Activated CD8-positive, alpha-beta memory T cell treated with anti-CD3 and anti-CD28 coated beads, Interleukin-2, amount 50 U/mL, for 4 hours (primary cell): ENCODE measurements at places on chromosomes 6 and 20.

GRCh38 chr6:137931849-137932465 lies 64.9 kb downstream of the TNFAIP3 start:
- no peak for DNase-seq

GRCh38 chr20:584971-585301 lies 25.2 kb downstream of the TCF15 start:
- DNase-seq, result no peak

GRCh38 chr6:69138148-69138547 lies 503.1 kb downstream of the ADGRB3 start:
- DNase-seq, result no peak

- DNase-seq, result no peak
Observed at GRCh38 chr20:56422076-56422823, 10.2 kb downstream of the CASS4 start.

DNA sequence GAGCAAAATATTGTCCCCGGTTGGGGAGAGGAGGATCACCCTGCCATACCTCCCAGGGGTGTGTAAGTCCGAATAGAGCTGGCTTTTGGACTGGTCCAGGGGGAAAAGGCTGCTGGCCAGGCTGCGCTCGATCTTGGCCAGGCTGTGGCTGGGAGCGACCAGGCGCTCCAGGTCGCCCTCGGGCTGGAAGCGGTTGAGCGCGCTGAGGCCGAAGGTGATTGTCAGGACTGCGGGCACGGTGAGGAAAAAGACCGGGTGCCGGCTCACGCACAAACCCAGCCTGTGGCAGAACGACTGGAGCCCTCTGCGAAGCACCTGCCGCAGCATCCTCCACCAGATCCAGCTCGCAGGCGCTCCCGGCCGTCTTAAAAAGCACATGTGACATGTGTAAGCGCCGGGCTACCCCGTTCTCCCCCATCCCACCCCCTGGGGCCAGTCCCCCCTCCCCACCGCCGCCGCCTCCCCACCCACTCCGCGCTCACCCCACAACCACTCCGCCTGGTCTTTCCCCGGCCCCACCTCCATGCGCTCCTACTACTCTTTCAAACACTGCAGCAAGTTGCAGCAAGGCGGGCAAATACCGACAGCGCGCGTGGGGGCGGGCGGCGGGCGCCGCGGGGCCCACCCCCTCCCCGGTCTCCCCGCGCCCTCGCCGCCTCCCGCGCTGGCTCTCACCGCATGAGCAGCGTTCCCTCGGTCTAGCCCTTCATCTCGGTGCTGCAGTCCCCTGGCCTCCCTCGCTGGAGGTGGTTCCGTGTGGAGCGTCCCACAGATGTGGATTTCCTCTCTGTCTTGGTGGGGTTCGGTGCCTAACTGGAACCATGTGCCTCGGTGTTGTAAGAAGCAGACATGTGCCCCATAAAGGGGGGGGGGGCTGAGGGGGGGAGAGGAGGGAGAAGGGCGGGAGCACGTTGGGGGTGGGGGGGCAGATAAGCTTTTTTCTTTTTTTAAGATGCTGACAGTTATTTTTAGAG lies 42.4 kb downstream of the PTCHD4 start:
- DNase-seq, result no peak

- no peak for DNase-seq
Observed at GRCh38 chr6:151870375-151870774, 62.9 kb downstream of the ESR1 start.

DNA sequence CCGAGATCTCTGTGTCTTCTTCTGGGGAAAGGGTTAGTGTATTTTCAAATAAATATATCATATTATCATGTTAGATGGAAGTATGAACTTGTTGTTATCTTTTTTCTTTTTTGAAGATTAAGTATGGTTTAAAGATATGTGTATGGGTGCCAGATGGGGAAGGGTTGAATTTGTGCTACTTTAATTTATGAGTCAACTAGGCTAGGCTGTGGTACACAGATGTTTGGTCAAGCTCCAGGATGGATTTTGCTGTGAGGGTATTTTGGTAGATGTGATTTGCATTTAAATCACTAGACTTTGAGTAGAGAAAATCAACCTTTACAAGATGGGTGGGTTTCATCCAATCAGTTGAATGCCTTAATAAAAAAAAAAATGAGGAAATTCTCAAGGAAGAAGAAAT lies 886.6 kb upstream of the ADGRB3 start:
- DNase-seq, result no peak

- DNase-seq, result no peak
Observed at GRCh38 chr20:4766631-4767030, 44.9 kb downstream of the PRND start.

DNA sequence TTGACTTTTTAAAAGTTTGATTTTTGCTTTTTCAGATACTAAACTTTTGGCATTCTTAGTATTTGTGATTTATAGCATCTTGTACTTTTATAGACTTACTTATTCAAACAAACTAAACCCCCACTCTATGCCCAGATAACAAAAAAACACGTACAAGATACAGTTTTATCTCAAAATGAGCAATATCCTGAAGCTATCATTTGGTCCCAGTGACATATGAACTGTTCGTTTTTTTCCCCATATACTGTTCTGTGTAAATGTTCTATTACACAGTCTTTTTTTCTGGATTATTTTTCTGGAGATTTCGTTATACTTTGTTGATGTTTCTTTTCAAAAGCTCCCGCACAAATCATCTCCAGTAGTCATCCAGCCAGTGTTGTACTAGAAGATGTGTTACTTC lies 27.3 kb upstream of the SERINC3 start:
- DNase-seq, result no peak

DNA sequence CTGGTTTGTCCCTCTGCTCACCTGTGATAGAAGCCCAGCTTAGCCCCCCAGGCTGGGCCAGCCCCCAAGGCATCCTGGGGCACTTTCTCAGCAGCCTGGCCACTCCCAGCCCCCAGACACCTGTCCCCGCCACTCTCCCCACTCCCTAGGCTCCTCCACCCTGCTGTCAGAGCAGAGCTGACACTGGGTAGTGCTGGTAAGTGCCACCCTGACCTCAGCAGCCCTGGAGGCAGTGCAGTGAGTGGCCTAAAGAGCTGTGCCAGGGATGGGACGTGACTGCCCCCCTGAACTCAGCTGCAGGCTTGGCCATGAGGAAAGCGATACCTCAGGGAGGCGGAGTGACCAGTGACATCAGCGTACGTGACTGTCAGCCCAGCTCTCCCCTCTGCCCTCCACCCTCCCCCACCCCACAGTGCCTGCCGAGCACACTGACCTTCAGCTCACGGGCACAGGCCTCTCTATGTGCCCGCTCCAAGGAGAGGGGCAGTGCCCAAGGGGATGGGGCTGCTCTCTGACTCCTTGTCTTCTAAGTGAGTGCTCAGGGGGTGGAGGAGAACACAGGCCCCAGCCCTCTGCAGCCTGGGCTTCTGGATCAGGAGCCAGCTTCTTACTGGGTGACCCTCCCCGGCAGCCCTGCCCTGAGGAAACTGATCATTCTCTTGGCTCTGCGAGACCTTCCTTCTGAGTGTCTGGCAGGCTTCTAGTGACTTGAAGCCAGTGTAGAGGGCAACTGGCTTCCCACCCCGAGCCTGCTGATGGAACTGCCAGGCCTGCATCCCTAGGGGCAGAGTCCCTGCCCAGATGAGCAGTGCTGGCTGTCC lies 172.7 kb downstream of the MRPL14 start:
- DNase-seq, result no peak

- DNase-seq, result no peak
Observed at GRCh38 chr6:163712566-163712961, 298.0 kb downstream of the QKI start.

- DNase-seq, result no peak
Observed at GRCh38 chr6:85137865-85138264, 312.0 kb upstream of the NT5E start.
